IMR-90 (cell line): ENCODE measurements at places on chromosomes 5 and 9. TPM values are rescaled to one million over a fixed set of nuclear protein-coding genes. Genes with fewer than 3 reads are reported as not detected.

The LRRC70 gene
- 0.19 TPM in 2 replicates for polyA plus RNA-seq

The PCDHA1 gene
- polyA plus RNA-seq: 0.05 and 0.07 TPM in 2 replicates

The EFNA5 gene
- polyA plus RNA-seq: 1.4 and 1.5 TPM in 2 replicates

The OR2V1 gene
- polyA plus RNA-seq: not detected in 2 replicates

The FGFR4 gene
- polyA plus RNA-seq: 2.4 TPM in 2 replicates

The DRD1 gene
- polyA plus RNA-seq: 0.16 and 0.19 TPM in 2 replicates

The ARL10 gene
- 5.0 and 6.0 TPM in 2 replicates for polyA plus RNA-seq

The CNTFR gene
- polyA plus RNA-seq: not detected in 2 replicates

DNA sequence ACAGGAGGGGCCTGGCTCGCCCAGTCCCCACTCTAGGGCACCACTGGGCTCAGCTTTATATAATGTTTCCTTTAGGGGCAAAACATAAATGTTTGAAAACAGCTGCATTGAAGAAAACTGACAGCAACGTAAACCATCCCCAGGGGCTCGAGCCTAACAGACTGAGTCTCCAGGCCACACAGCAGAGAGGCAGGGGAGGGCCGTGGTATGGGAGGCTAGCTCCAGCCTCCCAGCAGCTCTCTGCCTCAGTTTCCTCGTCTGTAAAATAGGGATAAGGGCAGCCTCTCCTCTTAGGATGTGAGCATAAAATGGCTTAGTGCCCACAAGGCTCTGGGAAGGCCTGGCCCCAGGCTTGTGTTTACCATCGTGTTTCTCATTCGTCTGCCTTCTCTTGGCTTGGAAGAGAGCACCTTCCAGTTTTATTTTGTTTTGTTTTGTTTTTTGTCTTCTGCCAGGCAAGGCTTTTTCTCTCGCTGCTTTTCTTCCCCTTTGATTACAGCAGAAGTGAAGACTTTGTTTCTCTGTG is 2.7 kb downstream of the ANKRD33B start:
- no peaks in the 10 kb centered on the region for H3K36me3 ChIP-seq
- no peaks in the 10 kb centered on the region for H3K27me3 ChIP-seq
- H3K4me3 ChIP-seq: peak overlapping the region; percentile 99; the same call in 1 of the 2 replicates
- DNase-seq: no peak
- H3K27ac ChIP-seq: peak overlapping the region; percentile 79; the same call in 1 of the 2 replicates
- H3K4me1 ChIP-seq: peaks cover 28% of the 10 kb centered on the region

DNA sequence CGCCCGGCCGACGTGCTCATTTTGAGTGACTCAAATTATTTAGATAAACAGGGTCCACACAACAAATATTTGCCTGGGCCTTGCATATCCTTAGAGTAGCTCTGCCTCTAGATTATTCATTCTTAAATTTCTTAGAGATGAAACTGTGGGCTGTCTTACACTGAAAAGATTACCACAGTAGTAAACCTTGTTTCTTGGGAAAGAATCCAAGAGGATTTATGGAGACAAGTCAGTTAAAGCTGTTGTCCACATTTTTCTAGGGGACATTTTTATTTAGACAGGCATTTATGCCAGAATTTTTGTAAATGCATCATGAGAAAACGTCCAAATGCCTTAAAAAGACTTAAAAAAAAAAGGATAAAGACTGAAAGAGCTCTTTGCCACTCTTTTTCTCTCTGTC is 32.6 kb upstream of the RANBP3L start:
- no peaks in the 10 kb centered on the region for H3K4me1 ChIP-seq
- no peaks in the 10 kb centered on the region for H3K36me3 ChIP-seq
- no peak overlapping the region for H3K27ac ChIP-seq
- H3K27me3 ChIP-seq: no peaks in the 10 kb centered on the region
- H3K4me3 ChIP-seq: no peak overlapping the region
- no peak for DNase-seq

DNA sequence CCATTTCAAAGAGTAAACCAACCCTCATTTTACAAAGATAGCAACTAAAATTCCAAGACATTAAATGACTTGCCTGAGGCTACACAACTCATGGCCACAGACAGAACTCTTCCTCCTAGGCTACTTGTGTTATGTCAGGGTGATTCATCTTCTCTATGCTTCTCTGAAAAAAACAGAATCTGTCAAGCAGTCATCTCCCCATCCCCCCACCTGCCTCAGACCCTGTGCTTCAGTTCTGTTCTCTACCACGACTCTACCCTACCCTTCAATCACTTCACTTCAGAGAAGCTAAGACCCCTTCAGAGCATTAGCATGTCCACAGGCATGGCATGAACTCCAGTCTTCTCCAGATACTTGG is 277.7 kb upstream of the PTGER4 start:
- peaks cover 5% of the 10 kb centered on the region; the same call in 1 of the 2 replicates for H3K4me1 ChIP-seq
- no peak overlapping the region for H3K27ac ChIP-seq
- H3K36me3 ChIP-seq: no peaks in the 10 kb centered on the region

DNA sequence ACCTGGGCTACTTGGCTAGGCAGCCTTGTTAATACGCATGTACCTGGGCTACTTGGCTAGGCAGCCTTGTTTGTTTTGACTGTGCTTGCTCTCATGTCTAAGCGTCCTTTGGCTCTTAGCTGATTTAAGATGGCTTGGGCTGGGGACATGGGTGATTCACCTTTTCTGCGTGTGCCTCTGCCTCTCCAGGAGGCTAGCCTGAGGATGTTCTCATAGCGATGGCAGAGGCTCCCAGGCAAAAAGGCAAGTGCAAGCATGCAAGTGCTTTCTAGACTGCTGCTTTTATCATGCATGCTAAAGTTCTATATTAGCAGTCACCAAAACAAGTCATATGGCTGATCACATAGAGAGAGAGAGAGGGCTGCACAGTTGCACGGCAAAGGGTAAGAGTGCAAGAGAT is 300.5 kb downstream of the IRX1 start:
- no peak overlapping the region for H3K4me3 ChIP-seq
- H3K27ac ChIP-seq: no peak overlapping the region
- no peak for DNase-seq
- no peaks in the 10 kb centered on the region for H3K4me1 ChIP-seq
- no peaks in the 10 kb centered on the region for H3K36me3 ChIP-seq

- peak overlapping the region; percentile 96 for H3K4me3 ChIP-seq
- no peaks in the 10 kb centered on the region for H3K27me3 ChIP-seq
- H3K36me3 ChIP-seq: no peaks in the 10 kb centered on the region; the same call in 1 of the 2 replicates
- peaks cover 13% of the 10 kb centered on the region for H3K4me1 ChIP-seq
- peak; percentile 33 for DNase-seq
- peak overlapping the region; percentile 95 for H3K27ac ChIP-seq
Measured at GRCh38 chr9:116686693-116687073, 422 bp upstream of the TRIM32 start.

DNA sequence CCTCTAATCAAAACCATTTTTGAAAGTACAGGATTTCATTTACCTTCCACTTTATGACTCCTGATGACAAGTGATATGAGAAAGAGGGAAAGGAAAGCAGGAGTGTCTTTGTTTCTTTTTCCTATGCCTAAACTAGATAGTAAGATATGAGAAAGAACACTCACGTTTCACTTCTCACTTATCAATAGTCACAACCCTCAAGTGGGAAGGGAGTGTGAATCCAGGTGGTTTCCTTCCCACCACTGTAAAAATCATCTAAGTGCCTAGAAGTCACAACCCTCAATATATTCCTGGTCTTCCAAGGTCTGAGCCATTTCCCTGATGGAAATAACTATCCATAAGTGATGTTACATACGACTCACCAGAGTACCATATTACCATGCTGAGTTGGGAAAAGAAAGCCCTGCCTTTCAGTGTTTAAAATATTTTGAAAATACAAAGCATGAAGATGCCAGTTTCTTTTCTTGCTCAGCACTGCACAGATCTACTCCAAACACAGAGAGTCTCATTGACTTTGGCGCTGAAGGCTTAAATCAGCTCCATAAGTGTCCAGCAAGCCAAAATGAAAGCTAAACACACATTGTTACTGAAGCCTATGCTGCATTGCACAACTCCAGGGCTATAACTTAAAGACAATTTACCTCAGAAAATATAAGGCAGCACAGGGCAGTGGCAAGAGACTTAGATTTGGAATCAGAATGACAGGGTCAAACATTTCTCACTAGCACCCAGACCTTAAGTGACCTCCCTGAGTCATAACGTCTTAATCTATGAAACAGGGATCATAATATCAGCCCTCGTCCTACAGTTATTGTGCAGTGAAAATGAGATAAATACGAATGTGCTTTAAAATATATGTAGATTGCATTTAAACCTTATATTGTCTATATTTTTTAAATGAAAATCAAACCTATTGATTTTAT is 301.2 kb downstream of the KIAA0825 start:
- no peak overlapping the region for H3K27ac ChIP-seq
- H3K27me3 ChIP-seq: no peaks in the 10 kb centered on the region
- H3K36me3 ChIP-seq: no peaks in the 10 kb centered on the region

DNA sequence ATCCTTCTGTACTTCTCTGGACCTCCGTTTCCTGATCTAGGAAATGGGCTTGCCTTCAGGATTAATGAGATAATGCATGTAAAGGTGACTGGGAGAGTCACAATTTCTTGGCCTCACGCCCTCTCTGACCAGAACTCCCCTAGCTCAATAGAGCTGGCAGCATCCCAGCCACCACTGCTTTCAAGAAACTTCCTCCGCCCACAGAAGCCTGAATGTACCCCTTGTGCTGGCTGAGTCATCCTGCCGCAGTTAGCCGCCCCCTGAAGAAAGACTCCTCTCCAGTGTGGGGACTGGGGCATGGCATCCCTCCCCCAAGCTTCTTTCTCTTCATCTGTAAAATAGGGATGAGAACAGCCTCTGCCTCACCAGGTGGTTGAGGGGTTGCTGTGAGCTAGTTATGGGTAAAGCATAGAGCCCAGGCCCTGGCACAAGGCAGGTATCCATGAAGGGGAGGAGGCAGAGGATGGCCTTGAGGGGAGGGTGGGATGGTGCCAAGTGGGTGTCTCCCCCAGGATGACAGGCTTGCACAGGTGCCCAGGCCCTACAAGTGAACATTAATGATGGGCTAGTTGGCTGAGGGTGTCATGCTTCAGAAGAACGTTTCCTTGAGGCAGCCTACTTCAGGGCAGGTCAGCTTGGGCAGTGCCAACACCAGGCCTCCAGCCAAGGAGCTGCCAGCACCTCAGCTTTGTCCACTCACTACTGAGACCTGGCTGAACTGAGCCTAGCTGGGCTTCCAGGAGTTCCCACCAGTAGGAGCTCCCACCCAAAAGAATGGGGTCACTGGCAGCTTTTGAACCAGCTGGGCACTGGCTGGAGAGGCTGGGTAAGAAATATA is 3.4 kb downstream of the PDLIM4 start:
- peak overlapping the region; percentile 65 for H3K27ac ChIP-seq
- peaks cover 16% of the 10 kb centered on the region for H3K36me3 ChIP-seq
- H3K27me3 ChIP-seq: no peaks in the 10 kb centered on the region
- H3K4me1 ChIP-seq: peaks cover 60% of the 10 kb centered on the region

GRCh38 chr5:90554358-90555006 is 4.1 kb upstream of the ADGRV1 start:
- peaks cover 26% of the 10 kb centered on the region for H3K27me3 ChIP-seq
- no peaks in the 10 kb centered on the region for H3K36me3 ChIP-seq
- no peak for DNase-seq
- no peak overlapping the region for H3K4me3 ChIP-seq
- no peak overlapping the region for H3K27ac ChIP-seq

DNA sequence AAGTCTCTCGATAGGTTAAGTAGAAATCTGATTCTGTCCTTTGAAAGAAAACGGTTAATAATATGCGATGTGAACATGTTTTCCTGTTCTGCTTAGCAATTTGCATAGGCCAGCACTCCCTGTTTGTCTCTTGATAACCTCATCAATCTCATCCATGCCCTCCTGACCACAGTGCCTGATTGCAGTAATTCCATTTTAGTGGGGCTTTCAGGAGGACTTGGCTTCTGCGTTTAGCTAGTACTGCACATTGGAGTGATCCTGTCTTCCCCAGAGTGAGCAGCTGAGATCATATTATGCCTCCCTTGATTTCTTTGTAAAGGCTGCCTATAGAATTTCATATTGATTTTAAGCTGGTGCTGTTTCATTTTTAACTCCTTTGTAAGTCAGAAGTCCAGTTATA is 335.9 kb upstream of the ISL1 start:
- no peak overlapping the region for H3K27ac ChIP-seq
- no peaks in the 10 kb centered on the region for H3K4me1 ChIP-seq
- no peak overlapping the region for H3K4me3 ChIP-seq
- no peak for DNase-seq
- no peaks in the 10 kb centered on the region for H3K36me3 ChIP-seq

GRCh38 chr9:70347046-70347445 is 67.4 kb downstream of the KLF9 start:
- no peak overlapping the region for H3K4me3 ChIP-seq
- no peak overlapping the region for H3K27ac ChIP-seq
- no peaks in the 10 kb centered on the region for H3K27me3 ChIP-seq
- H3K4me1 ChIP-seq: no peaks in the 10 kb centered on the region

DNA sequence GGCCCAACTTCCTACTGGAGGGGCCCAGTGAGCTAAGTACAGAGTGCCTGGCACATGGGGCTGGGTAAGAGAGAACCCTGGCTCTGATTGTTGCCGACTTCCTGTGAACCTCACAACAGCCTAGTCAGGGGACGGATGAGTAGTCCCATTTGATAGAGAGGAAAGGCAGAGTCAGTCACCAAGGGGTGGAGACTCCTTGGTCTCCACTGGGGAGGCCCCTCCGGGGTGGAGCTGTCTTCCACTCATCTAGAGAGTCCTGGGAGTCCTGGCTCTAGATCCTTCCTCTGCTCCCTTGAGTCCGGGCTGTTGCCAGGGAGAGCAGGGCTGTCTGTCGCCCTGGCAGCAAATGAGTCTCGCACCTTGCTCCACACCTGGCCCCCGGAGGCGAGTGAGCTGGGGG is 8.0 kb downstream of the GRK6 start:
- no peak overlapping the region for H3K4me3 ChIP-seq
- no peak overlapping the region for H3K27ac ChIP-seq
- peaks cover 53% of the 10 kb centered on the region for H3K36me3 ChIP-seq
- no peaks in the 10 kb centered on the region for H3K4me1 ChIP-seq
- DNase-seq: no peak

- H3K4me3 ChIP-seq: no peak overlapping the region
- DNase-seq: no peak
- peaks cover 37% of the 10 kb centered on the region for H3K4me1 ChIP-seq
- H3K27me3 ChIP-seq: no peaks in the 10 kb centered on the region
- peaks cover 60% of the 10 kb centered on the region for H3K36me3 ChIP-seq
Measured at GRCh38 chr9:130858739-130859705, 24.0 kb downstream of the ABL1 start.

DNA sequence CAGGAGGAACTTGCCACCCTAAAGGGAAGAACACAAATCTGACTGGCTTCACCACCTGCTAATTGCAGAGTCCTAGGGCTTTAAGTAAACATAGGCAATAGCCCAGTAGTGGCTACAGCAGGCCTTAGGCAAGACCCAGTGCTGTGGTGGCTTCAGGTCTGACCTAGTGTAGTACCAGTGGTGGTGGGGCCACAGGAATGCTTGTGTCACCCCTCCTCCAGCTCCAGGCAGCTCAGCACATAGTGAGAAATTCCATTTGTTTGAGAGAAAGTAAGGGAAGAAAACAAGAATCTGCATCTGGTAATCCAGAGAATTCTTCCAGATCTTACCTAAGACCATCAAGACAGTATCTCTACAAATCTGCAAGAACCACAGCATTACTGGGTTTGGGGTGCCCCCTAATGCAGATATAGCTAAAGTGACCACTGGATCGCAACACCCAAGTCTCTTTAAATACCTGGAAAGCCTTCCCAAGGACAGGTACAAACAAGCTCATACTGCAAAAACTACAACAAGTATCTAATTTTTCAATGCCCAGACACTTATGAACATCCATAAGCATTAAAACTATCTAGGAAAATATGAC is 102.6 kb upstream of the TRPM3 start:
- DNase-seq: no peak
- H3K27me3 ChIP-seq: no peaks in the 10 kb centered on the region
- H3K27ac ChIP-seq: no peak overlapping the region
- no peak overlapping the region for H3K4me3 ChIP-seq

GRCh38 chr9:21516796-21517195 is 34.7 kb upstream of the IFNE start:
- H3K36me3 ChIP-seq: peaks cover 7% of the 10 kb centered on the region; the same call in 1 of the 2 replicates
- H3K27me3 ChIP-seq: no peaks in the 10 kb centered on the region
- no peak overlapping the region for H3K27ac ChIP-seq
- DNase-seq: peak; percentile 13
- peaks cover 2% of the 10 kb centered on the region; the same call in 1 of the 2 replicates for H3K4me1 ChIP-seq
